Stimulated activated naive CD8-positive, alpha-beta T cell treated with anti-CD3 and anti-CD28 coated beads, Interleukin-15, Interleukin-2, amounts not matched to agents 100 U/mL and 50 U/mL, for 24 hours (primary cell): ENCODE measurements at places on chromosomes 6 and 20.

DNA sequence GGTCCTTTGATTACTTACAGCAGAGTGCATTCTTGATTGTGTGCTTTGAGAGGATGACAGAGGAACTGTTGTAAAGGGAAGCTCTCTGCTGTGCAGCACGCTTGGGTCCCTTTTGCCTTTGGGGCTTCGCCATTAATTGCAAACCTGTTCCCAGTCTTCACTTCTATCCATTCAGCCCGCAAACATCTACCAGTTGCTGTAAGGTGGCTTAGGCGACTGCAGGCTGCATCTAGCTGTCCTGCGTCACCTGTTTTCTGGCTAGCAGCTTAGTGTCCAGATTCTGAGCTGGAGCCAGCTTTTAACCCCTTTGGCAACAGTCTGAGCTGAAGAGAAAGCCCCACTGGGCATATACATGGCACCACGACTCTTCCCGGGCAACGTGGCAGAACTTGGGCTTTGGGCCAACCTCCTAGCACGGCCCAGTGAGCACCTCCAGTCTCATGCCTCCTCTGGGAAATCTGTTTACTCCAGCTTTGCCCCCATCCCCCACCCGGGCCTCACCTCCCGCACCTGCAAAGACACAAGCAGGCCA lies 2.5 kb upstream of the FASTKD5 start:
- DNase-seq: no peak

DNA sequence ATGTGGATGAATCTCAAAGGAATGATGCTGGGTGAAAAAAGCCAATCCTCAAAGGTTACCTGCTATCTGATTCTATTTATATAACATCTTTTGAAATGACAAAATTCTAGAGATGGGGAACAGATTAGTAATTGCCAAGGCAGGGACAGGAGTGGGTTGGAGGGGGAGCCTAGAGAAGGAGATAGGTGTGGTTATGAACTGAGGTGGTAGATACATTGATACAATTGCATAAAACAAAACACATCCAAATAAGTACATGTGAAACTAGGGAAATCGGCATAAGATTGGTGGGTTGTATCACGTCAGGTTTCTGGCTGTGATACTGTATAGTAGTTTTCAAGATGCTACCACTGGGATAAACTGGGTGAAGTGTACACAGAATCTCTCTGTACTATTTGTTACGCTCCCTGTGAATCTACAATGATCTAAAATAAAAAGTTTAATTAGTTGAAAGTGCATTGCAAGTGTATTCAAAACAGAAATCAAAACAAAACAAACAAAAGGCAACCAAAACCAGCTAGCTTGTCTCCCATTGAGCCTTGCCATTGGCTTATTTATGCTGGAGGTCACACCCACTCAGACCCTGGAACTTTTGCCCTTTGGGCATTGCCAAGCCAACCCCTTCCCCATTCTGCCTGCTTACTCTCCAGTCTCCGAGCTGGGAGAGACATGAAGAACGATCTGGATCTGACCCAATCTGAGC lies 27.8 kb downstream of the PPP1R16B start:
- DNase-seq: no peak

- DNase-seq: no peak
These were observed 151.5 kb downstream of the EYA4 start for GRCh38 chr6:133392641-133393040.

GRCh38 chr6:30447237-30447636 lies 42.1 kb upstream of the HLA-E start:
- no peak for DNase-seq

GRCh38 chr20:44601236-44601671 lies 18.9 kb downstream of the PKIG start:
- no peak for DNase-seq

- DNase-seq: no peak
These were observed 92.2 kb downstream of the BACH2 start for GRCh38 chr6:90204327-90205056.

DNA sequence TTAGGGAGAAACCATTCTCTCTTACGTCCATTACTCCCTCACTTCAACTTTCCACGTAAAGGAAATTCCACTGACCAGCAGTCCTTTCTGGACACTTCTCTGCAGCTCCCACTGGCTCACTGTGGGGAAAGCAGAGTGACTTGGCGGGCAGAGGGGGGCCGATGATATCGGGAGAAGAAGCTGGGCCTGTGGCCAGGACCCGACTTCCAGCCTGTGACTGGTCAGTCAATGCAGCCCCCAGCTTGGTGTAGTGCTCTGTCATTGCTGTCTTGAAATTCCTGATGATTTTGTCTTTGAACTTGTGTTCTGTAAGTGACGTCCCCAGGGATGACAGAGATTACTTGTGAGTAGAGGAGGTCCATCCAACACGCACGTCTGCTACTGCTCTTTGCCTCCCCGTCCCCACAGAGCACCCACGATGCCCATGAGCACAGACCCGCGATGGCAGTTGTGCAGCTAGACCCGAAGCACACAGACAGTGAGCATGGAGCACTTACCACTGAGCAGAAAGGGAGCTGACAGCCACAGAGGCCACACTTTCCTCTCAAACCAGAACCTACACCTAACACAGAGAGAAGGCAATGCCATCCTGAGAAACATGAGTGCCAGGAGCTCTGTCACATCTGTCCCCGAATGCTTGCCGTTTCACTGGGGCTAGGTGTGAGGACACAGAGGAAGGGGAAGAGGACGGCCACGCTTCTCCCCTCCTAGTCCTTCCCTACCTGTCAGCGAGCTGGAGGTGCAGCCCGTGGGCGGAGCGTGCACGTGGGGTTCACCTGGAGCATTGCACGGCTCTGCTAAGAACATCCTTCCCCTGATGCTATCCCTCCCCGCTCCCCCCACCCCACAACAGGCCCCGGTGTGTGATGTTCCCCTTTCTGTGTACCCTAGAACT lies 25.7 kb downstream of the DACT2 start:
- DNase-seq: no peak
